HT-29 (cell line): ENCODE measurements at places on chromosomes 4 and X. TPM values are rescaled to one million over a fixed set of nuclear protein-coding genes. Genes with fewer than 3 reads are reported as not detected.
A peak's percentile ranks its signal among the peaks of the same experiment; 100 is the strongest.

- DNase-seq = no peak
Measured at GRCh38 chrX:99242001-99242400, 1168.1 kb downstream of the PCDH19 start.

DNA sequence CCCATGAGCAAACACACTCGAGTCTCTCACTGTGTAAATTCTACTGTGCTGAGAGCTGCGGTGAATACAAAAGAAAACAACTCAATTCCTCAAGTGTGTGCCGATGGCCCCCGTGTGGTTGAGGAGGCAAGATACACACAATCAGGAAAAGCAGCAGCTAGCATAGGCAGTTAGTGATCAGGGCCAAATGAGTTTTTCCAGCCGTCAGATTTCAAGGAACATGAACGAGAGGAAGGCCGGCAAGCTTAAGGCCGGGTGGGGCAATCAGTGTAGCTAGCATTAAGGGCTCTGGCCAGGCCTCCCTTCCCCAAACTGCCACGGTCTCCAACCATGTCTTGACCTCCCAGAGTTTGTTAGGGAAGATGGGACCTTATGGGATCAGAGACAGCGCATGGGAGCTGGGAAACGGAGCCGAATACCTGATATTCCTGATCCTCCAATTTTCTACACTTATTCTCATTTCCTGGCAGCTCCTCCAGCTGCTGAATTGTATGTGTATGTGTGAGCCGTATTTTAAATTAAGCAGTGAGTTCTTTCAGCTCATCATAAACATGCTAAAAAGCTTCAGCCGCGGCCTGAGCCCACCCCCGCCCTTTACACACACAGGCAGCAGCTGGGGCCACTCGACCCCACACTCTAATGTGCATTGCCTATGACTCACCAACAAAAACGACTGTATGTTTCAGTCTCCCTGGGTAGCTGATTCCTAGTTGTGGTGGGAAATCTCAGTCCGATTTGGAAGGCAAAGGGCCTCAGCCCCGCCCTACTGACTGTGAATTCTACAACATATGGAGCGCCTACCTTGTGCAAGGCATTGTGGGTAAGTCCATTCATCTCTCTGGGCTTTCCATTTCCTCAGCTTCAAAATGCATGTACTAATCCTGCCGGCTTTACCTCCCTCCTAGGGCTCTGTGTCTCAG, 59.9 kb downstream of the RTL9 start:
- peak; percentile 69 for DNase-seq

GRCh38 chr4:53626491-53626890, 35.2 kb upstream of the LNX1 start:
- no peak for DNase-seq

Gene UCHL1
- total RNA-seq = not detected in 2 replicates

DNA sequence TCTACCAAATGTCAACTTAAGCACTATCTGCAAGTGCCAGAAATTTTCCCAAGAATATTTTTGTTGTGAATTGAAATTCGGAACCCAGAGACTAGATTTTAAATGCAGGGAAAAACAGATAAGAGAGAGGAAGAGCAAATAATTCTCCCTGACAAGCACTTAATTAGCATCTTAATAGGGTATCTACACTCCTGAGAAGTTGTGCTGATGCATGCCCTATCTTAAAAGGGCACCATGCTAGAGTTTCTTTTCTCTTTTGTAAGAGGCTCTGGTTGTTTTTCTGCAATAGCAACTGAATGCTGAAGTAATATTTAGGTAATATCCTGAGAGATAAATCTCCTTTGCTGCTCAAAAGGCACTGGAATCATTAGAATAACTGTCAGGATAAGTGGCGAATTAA, 139.9 kb upstream of the UGT8 start:
- DNase-seq = no peak

Gene SPANXA1
- total RNA-seq = not detected in 2 replicates
